Liver (tissue), 10 donors: ENCODE measurements at places on chromosomes 2 and 18. TPM values are rescaled to one million over a fixed set of nuclear protein-coding genes. Genes with fewer than 3 reads are reported as not detected.

GRCh38 chr2:216596236-216596979 lies 36.8 kb upstream of the IGFBP2 start:
- no peak for DNase-seq

DNA sequence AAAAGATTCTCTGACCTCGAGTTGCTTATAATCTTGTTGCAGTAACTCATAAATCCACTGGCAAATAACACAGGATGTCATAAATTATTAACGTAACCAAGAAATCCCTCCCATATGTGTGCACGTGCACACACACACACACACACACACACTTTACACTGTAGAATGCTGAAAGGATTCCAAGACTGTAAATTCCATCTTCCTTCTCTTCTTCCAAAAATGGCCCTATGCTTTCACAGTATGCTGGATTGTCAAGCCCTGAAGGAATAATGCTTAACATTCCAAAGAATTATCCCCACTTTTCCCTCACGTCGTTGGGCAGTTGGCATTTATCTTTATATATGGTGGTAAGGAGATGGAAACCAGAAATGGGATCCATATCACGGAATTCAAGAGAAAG lies 117.5 kb upstream of the CRIM1 start:
- DNase-seq = no peak

DNA sequence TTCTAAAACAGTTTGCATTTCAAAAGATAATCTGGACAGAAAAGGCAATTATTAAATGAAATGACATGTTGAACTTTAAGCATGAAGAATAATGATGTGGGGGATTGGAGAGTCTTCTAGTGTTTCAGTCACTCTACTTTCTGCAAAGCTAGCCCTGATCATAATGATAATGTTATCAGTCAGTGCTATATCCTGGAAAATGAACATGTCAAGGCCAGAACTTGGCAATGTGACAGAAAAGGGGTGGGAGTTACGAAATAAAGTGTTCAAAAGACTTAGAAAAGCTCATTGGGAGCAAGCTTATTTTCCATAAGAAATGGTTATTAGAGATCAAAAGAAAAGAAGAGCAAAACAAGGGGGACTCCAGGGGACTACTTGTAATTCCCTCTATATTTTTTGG lies 288.5 kb upstream of the SLC8A1 start:
- DNase-seq = no peak

GRCh38 chr18:73861771-73862170 lies 285.9 kb downstream of the FBXO15 start:
- no peak for DNase-seq

DNA sequence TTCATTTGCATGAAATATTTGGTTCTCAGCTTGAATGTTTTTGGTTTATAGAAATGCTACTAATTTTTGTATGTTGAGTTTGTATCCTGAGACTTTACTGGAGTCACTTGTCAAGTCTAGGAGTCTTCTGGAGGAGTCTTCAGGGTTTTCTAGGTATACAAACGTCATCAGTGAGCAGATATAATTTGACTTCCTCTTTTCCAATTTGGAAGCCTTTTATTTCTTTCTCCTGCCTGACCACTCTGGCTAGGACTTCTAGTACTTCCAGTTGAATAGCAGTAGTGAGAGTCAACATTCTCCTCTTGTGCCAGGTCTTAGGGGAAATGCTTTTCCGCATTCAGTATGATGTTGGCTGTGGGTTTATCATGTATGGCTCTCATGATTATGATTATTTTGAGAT lies 55.4 kb upstream of the THUMPD2 start:
- DNase-seq = no peak

DNA sequence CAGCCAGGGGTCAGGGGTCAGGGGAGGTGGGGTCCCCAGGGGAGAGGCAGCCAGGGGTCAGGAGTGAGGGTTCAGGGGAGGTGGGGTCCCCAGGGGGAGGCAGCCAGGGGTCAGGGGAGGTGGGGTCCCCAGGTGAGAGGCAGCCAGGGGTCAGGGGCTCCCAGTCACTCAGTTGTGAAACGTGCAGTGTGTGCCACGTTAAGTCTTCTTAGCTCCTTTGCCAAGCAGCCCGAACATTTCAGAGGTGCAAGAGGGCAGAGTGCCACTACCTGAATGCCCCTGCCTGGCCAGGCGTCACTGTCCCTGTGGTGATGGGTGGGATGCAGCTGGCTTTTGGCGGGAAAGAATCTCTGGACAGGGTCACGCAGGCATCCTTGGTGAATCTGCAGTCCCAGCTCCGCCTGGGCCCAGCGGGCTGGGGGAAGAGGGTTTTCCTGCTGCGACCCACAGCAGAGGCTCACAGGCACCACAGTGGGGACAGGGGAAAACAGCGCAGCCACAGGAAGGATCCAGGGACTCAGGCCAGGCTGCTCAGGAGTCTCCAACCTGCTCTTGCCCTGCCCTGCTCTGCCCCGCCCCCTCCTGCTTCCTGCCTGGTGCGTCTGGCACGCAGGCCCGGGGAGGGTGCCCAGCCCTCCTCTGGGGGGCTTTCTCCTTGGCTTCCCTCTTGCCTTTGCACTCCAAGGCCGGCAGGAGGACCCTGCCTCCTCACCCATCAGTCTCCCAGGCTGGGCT lies 188.3 kb downstream of the TWIST2 start:
- no peak for DNase-seq

DNA sequence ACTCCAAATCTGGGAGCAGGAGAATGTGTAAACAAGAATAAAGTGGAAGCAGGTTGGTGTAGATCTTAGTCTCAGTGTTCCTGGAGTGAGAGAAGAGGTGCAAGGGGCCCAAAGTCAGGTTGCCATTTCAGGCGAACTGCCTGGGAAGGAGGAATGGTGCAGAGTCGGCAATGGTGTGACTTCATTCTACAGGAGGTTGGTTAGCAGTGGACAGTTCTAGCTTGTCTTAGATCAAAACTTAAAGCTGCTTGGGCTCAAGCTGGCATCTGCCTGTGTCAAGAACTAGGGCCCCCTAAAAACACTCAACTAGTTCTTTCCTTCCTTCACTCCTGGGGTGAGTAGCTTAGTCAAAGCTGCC lies 3.5 kb downstream of the STK16 start:
- DNase-seq = no peak

C2orf66 gene
- total RNA-seq = not detected

TTC27 gene
- 13.5 TPM for total RNA-seq
